Pulmonary artery endothelial cell (primary cell): ENCODE measurements at places on chromosomes 5 and 9. TPM values are rescaled to one million over a fixed set of nuclear protein-coding genes. Genes with fewer than 3 reads are reported as not detected.

Gene KCTD16
- total RNA-seq, result 0.07 and 0.13 TPM in 2 replicates

Gene WDR38
- 0.07 TPM in 1 of 2 replicates, not detected in the other for total RNA-seq

Gene DBH
- not detected in 2 replicates for total RNA-seq

Gene FBP1
- 0.95 and 1.5 TPM in 2 replicates for total RNA-seq

Gene KCNV2
- total RNA-seq, result not detected in 2 replicates

DNA sequence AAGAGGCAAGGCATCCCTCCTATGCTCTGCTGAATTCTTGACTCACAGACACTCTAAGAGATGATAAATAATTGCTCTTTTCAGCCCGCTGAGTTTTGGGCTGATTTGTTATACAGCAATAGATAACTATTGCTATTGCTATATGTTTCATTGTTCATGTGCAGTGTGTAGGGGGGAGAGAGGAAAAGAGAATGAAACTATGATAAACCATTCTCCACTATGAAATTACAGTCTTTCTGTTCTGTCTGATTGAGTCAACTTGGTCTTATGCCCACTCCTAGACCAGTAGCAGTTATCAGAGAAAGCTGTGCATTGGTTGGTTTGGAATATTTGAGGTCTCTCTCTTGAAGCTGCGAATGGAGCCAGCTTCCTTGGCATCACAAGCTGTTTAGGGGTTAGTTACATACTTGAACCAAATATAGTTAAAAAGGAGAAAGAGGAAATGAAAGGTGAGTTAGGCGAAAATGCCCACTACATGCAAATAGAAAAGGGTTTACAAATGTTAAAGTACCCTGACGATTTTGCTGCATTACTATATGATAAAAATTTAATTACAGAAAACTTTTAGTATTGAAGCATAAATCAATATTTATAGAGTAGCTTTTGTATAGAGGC is 136.3 kb upstream of the ACTBL2 start:
- no peak for DNase-seq

Gene MAMDC2
- total RNA-seq, result 26.4 and 37.7 TPM in 2 replicates

DNA sequence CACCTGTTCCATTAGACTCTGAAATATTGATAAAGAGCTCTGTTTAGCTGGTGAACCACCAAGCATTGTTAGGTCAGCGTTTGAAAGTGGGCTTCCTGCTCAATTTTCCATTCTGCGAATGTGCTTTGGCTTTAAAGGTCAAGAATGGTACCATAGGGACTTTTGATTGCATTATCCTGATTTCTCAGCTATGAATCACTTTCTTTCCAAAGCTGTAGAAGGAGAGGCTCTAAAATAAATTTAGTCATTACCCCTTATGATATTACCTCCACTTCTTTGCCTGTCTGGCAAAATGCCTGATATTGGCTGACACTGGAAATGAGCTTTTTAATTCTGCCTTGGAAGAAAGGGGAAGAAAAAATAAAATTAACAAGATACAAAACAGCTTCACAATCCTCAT is 237.2 kb upstream of the CTNND2 start:
- DNase-seq, result no peak

DNA sequence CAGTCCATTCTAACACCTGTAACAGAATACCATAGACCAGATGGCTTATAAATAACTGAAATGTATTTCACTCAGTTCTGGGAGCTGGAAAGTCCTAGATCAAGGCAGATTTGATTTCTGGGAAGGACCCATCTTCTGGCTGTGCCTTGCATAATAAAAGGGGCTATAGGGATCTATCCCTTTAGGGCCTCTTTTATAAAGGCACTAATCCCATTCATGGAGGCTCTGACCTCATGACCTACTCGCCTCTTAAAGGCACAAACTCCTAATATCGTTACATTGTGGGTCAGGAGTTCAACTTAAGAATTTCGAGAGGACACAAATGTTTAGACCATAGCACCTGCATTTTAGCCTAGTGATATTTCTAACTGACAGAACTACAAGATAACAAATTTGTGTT is 619.0 kb downstream of the CDH18 start:
- DNase-seq, result no peak

DNA sequence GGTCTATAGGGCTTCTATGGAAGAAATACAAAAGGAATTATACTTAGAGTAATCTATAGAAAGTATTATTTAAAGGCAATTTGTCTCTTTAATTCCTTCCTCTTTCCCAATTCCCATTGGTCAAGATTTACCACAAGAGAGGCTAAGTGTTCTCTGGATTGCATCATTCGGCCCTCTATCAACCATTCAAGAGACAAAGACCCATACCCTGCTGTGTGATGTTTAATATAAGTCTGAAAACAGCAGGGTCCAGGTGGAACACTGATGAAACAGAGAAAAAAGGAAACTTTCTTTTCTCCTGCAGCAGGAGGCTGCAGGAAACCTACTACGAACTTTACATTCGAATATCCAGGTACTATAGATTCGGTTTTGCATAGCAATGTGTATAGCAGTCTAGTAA is 323.4 kb downstream of the CHSY3 start:
- no peak for DNase-seq

DNA sequence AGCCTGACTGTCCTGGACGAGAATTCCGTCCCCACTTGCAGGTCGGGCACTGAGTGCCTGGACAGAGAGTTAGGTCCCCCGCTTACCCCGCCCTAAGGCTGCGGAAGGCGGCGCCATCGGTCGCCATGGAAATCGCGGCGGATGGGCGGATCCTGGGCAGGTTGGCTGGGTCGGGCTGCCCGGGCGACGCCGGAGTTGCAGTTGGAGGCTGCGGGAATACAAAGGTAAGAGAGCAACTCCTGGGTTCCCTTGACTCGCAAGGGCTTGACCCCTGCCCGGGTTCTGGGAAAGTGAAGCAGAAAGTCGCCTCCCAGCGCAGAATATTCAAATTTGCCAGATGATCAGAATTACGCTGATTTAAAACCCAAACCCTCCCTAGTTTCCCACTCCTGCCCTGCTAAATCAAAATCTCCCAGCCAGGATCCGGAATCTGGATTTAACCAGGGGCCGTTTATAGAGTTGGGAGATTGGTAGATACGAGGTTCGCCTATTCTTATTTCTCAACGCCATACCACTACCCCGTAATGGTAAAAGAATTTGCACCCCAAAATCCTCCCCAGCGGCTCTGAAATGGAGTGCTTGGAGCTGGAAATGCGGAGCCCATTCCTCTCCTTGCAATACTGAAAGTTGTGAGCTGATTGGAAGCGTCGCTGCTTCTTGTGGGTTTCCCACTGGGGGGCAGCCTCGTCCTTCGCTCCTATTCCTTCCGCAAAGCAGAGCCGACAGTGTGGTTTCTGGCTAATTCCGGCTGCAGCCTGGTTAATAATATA is 156.4 kb upstream of the RASEF start:
- peak; percentile 60 for DNase-seq

Gene LHX2
- not detected in 2 replicates for total RNA-seq

DNA sequence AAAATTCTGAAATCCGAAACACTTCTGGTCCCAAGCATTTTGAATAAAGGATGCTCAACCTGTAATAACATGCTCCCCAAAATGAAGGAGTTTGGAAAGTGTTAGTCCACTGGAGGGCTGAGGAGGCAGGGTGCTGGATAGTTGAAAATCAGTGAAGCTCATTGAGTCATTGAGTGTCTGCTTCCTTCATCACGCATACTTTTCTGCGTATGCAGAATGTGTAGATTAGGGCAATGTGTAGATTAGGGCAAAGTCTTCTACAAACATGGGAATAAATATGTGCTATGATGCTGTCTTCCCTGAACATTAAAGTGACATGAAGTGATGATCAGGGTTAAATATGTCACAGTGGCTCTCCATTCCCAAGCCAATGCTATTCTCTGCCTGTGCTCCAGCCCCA is 193.8 kb downstream of the CFAP90 start:
- DNase-seq, result no peak

DNA sequence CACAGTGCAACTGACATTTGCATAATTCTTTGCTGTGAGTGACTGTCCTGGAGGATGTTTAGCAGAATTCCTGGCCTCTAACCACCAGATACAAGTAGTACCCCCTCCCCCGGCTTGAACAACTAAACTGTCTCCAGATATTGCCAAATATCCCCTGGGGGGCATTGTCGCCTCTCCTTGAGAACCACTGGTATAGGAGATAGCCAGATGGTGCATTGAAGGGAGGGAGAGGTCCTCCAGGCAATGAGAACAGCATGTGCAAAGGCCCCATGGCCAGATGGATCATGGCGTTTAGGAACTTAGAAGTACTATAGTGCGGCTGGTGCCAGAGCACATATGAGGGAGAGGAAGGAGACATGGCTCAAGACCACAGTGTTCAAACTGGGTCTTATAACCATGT is 18.9 kb upstream of the ORM1 start:
- DNase-seq, result no peak

Gene FREM1
- total RNA-seq, result 0.18 and 0.20 TPM in 2 replicates

DNA sequence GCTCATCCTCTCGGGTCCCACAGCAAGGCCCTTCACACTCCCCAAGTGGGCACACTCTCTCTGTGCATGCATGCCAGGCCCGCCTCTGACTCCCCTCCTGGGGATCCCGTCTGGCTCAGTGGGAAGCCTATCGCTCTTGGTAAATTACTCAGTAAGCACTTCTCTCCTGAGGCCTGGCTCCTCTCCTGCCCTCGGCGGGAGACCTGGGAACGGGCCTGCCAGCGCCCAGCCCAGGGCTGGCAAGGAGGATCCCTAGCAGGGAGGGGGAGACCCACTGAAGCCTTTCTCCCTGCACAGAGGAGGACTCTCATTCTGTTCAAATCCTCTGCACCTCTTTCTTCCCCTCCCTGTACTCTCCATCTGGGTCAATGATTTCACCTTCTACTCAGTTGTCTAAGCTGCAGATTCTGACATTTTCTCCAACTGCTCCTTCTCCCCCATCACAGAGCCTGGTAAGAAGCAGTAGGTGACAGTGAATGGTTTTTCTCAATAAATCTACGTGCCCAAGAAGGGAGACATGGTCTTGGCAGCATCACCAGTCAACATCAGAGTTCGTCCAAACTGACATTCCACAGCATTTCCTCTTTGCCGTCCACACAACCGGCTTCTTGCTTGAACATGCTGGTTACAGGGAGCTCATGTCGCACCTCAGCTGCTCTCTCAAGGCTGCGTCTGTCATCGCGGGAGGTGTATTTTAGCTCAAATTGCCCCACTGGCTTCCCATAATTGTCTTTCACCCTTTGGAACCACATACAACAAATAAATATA is 81.9 kb downstream of the GPR21 start:
- no peak for DNase-seq

DNA sequence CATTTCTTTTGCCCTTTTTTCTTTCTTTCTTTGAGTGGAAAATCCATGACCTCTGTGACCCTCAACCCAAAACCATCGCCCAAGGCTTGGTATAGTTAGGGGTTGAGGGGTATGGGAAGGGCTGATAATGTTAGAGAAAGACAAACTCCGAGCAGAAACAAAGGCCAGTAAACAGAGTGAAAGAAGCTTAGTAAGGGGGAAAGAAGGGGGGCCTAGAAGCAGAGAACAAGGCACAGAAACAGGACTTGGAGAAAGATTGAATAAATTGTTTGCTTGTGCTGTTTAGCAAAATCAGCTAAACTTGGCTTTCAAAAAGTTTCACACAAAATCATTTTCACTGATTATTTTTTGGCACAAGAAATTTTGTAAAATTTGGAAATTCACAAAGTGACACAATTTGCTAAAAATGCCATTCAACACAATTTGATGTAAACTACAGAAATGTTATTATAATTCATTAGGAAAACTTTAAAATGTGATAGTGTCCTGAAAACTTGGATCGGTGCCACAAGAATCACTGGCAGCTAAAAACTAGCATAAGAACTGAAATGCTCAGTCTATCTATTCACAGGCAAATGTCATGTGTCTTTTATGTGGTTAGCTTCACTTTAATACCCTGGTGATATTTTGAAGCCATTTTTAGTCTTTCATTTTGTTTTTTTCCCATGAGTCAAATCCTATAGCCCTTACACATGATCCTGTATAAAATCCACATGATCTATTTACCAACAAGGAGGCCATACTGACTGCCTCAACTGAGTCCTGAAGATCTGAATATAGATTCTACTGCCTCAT is 276.4 kb downstream of the NR2F1-AS1 start:
- no peak for DNase-seq

Gene IL17B
- total RNA-seq, result not detected in 2 replicates

Gene ARL10
- 6.7 and 9.2 TPM in 2 replicates for total RNA-seq

DNA sequence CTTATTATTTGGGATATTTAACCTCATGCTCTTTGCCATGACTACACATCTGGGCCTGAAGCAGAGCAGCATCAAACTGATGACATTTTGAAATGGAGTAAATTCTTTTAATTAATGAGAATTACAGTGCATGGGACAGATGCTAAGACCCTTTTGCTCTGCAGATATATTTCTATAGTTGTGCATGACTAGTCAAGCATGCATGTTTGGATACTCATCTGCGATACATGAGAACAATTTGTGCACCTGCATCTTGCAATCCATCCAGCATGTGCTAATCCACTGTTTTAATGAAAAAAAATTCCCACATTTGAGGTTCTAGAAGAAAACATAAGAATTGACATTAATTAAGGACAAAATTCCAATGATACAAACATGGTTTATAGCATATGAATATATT is 1047.6 kb upstream of the ACO1 start:
- DNase-seq, result no peak

DNA sequence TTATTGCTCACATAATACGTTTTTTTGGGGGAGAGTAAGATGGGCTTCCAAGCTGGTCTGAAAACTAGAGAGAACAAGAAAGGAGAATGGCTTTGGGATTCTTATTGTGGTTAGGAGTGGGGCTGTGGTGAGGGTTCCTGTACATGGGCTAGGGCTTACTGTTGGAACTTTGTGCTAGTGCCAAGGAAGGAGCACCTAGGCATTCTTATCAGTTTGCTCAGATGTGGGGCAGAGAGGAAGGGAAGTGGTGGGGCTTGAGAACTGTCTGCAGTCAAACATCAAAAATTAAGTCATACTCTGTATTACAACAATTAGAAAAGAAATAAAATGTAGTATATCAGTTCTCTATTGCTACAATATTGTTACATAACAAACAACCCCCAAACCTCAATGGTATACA is 4.0 kb upstream of the THBS4 start:
- DNase-seq, result no peak

DNA sequence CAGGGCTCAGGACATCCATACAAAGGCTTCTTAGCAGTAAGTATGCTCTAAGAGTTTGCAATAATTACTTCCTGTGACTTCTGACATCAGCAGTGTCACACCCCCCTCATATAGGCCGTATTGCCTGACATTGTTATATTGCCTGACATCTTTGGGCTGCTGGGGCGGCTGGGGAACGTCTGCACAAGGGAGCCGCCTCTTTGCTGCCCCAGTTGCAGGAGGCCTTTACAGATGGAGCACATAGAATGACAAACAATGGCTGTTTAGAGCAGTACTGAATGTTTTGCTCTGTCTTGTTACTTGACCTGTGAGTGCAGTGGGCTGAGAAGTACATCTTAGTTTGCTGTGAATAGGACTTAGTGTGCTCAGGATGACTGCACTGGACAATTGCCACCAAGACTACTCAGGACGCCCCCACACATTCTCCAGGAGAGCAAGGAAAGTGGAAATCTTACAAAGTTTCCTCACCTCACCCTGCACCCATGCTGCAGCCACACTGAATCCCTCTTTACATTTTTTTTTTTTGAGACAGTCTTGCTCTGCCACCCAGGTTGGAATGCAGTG is 65.4 kb upstream of the SPOCK1 start:
- no peak for DNase-seq
